ENCODE measurements at places on chromosomes 5 and 9.

DNA sequence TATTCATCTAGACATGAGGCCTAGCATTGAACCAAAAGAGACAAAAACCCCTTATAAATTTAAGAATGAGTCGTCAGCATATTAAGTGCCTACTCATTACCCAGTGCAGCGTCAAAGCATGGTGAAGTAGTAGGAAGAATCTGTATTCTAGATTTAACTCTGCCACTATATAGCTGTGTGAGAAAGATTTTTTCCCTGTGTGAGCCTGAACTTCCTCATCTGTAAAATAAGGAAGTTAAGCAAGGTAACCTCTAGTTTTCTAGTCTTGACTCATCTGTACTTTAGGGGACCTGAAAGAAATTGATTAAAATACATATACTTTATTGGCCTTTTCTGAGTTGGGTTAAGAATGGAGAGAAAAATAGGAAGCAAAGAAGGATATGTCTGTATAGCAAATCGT lies 82.1 kb upstream of the RUSC2 start:
- peak; percentile 67 for DNase-seq

- DNase-seq, result no peak
These were observed 186.7 kb downstream of the FAM170A start for GRCh38 chr5:119816055-119816454.

- DNase-seq, result peak; percentile 9
These were observed 3.5 kb downstream of the PAIP1 start for GRCh38 chr5:43553381-43553780.

GRCh38 chr5:26495437-26495836 lies 542.9 kb downstream of the CDH9 start:
- DNase-seq, result no peak

- DNase-seq, result no peak
These were observed 6.9 kb upstream of the TRAF1 start for GRCh38 chr9:120933310-120934055.

Measured in suppressor macrophage treated with lipopolysaccharide for 1 hour (primary cell).